ENCODE measurements at places on chromosomes 1 and 21.

- no peak for DNase-seq
These were observed 636.6 kb upstream of the NEGR1 start for GRCh38 chr1:72918940-72919339.

GRCh38 chr1:233721004-233721595, 107.2 kb downstream of the KCNK1 start:
- DNase-seq, result no peak

DNA sequence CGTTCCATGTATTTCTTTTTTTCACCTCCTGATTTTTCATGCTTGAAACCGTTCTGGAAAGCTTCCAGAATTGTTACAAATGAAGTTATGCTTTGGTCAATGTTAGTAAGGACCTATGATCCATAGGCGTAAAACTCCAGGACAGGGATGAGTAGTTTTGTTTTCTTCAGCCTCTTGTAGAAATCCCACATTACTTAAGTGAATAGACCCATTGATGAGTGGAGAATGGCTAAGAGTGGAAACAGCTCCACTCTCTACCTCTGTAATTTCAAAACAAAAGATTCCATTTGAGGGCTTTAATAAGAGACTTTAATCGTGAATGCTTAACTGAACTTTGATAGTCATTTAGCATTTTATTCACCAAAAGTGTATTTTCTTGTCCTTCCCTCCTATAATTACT, 3.0 kb upstream of the TGFB2 start:
- no peak for DNase-seq

DNA sequence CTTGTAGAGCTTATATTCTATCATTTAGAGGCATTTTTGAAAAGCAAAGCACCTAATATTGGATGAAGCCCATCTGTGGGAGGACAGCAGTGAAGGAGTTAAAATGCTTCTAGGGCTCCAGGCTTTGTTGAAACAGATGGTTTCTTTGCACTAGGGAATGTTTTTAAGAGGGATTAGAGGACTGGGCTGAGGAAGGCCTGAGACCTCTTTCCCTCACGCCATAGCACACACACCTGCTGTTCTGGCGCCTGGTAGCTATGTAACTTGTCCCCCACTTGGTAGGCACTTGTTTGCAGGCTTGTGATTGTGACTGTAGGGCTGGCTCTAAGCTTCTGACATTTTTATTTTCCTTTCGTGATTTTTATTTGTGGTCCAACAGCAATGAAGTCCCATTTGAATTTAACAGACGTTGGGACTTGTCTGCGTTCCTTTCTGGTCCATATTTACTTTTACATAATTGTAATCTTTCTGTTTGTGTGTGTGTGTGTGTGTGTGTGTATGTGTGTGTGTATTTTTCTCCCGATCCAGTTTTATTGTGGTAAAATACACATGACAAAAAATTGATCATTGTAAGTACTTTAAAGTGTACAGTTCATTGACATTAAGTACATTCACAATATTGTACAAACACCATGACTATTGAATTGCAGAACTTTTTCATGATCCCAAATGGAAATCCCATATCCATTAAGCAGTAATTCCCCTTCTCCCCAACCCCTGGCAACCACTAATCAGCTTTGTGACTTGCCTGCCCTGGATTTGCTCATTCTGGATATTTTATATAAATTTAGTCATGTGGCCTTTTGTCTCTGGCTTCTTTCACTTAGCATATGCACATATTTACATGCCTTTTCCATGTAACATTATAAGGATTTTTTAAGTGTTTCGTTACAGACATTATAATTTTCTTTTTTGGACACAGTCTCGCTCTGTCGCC, 33.5 kb upstream of the MACF1 start:
- no peak for DNase-seq

DNA sequence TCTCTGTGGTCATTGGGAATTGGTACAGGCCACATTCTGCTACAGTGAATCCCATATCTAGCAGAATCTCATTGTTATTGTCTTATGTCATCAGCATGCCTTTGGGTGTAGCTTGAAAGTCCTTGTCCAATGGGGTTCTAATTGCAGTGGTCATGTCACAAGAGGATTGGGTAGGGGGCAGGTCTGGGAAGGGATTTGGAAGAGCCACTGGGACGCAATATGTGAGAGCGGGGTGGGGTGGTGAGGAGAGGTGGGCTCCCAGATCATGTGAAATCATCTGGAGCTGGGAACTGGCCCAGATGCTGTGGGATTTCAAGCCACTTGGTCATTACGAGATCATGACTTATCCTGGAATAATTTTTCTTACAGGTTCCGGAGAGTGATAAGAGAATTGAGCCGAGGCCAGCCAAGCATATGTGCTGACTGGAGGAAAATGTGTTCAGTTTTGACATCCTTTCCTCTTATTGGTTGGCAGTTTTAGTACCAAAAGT, 16.3 kb downstream of the CNIH3 start:
- peak; percentile 88 for DNase-seq
